AG08396 (cell line): ENCODE measurements at places on chromosomes 5 and 9.

GRCh38 chr5:173314166-173314952 lies 13.9 kb downstream of the STC2 start:
- no peak for DNase-seq

DNA sequence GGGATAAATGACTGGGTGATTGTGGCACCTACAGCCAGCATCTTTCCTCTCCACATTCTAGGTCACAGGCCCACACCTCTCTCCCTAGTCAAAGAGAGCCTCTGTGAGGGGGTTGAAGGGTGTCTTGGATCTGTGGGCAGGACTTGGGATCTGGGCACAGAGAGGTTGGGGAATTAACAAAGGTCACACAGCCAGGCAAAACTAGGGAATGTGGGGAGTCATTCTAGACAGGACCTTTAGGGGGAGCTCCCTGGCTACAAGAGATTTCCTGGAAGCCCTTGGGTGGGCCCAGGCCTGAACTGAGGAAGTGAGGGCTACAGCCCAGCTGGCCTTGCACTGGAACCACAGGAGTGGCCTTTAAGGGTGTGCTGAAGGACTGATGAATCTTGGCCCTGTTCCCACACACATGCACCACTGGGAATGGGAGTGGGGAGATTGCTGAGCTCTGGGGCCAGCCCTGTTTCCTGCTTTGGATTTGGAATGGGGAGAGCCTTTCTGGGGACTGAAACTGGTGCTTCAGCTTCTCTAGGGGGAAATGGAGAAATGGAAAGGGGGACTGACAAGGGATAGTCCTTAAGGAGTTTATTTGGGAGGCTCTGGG lies 12.4 kb upstream of the CXXC5 start:
- peak; percentile 86 for DNase-seq

DNA sequence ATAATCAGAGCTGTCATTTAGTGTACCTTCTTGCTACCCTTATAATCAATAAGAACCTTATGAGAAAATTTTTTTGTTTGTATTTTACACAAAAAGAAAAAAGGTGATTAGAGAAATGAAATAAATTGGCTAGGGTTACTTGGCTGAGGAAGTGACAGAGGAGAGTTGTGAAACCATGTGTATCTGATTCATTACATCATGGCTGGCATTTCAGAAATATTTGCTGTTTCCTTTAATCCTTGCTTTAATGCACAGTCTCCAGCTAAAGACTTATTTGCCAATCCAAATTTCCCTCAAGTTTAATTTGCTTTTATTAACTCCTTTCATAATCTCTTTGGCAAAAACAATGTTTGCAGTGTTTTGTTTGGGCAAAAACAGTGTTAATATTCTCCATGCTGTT lies 543.1 kb downstream of the KIF4B start:
- DNase-seq = no peak

GRCh38 chr5:4831325-4831724 lies 308.8 kb upstream of the ADAMTS16 start:
- no peak for DNase-seq

GRCh38 chr9:31837211-31837610 lies 547.2 kb upstream of the ACO1 start:
- no peak for DNase-seq

DNA sequence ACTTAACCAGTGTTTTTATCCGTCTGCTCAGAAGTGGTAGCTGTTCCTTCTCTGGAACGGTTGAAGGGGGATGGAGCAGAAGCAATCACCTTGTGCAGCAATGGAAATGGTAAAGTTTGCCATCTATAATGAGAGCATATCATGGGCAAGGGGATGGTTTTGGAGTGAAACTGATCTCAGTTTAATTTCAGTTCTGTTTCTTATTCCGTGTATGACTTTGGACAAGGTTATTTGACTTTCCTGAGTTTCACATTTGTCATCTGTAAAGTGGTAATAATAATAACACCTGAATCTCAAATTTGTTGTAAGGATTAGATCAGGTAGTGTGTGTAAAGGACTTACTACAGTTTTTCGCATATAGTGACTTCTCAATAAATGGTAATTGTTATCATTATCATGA lies 106.1 kb downstream of the PCSK1 start:
- no peak for DNase-seq

DNA sequence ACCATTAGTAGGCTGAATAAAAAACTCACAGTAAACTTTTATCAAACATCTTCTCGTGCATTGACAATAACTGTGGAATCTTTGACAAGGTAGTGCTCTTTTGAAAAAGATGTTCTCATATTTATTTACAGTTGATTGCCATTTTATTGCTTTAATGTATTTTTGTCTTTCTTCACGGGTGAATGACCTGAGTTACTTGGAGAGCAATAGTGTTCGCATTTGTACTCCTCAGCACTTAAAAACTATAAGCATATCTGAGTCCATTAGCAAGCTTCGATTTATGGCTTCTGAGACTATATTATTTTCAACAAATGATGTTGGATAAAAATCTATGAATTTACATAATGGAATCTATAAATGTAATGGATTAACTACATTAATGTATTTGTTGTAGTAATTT lies 1012.3 kb downstream of the CDH9 start:
- no peak for DNase-seq

GRCh38 chr5:103079796-103080195 lies 40.1 kb downstream of the GIN1 start:
- no peak for DNase-seq

DNA sequence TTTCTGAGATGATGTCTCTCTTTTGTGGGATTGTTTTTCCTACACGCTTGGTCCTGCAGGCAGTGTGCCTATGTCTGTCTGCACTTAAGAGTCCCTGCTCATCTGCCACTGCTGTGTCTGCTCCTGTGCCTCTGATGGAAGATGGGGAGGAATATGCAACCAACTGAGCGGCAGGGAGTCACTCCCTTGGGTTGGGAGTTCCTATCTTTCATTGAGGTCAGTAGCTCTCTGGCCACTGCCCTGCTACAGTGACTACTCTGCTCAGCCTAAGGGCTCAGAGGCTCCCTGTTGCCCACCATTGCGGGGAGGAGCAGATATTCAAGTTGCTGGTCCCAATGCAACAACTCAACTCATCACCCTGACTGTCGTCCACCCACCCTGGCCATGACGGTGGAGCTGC lies 13.4 kb upstream of the FAM163B start:
- no peak for DNase-seq

GRCh38 chr5:67455970-67456369 lies 259.4 kb upstream of the CD180 start:
- no peak for DNase-seq

DNA sequence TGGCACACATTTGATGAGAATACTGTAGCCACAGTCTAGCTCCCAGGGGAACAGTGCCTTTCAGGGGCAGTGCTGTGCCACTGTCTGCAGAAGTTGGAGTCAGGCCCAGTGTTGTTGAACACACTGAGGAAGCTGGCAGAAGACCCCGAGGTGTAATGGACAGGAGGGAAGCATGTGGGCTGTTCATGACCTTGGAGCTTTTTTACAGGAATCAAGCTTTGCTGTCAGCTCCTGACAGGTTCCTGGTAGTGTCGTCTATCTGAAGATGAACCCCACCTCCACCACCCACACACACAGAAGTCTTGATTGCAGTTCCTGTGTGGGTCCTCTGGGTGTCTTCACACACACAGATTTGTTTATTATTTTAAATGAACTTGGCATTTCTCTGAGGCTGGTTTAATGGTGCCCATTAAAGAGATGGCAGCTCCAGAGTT lies 40.3 kb upstream of the TNFAIP8 start:
- no peak for DNase-seq

- no peak for DNase-seq
Measured at GRCh38 chr9:8680157-8680556, 880.6 kb upstream of the DMAC1 start.

DNA sequence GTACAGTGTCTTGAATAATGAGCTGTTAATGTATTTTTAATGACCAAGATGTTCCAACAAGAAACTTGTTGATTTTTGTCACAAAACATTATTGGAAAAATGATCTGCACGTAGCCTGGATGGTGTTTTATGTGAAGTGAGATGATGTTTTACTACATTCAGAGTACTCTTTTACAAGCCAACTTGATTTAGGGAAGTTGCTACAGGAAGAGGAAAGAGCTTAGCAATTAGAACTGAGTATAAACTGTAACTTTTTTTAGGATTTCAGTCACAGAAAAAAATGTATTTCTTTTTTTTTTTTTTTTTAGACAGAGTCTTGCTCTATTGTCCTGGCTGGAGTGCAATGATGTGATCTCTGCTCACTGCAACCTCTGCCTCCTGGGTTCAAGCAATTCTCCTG lies 113.6 kb upstream of the ADRA1B start:
- no peak for DNase-seq

GRCh38 chr9:83323148-83323547 lies 215.1 kb downstream of the FRMD3 start:
- DNase-seq = no peak

DNA sequence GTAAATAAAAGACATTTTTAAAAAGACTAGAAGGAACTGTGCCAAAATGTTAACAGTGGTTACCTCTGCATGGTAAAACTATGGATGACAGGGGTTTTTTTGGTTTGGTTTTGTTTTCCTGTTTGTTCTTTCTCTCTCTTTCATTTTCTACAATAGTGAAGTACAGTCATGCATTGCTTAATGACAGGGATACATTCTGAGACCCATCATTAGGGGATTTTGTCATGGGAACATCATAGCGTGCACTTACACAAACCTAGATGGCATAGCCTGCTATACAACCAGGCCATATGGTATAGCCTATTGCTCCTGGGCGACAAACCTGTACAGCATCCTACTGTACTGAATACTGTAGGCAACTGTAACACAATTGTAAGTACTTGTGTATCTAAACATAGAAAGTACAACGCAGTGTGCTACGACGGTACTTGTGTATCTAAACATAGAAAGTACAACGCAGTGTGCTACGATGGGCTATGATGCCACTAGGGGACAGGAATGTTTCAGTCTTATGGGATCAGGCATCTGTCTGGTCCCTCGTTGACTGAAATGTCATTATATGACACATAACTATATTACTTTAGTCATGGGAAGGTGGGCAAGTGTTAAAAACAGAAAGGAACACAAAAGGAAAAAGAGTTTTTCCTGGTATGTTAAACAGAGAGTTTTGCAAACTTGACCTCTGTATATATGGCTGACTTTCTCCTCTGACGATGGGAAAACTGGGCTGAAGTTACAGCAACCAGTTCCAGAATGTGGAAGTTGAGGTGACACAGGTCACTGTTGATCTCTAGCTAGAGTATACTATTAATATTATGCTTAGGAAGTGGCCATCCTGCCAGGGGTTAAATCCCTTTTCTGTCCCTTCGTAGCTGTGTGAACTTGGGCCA lies 7.4 kb upstream of the ADAM19 start:
- no peak for DNase-seq
